Smooth muscle cell of the umbilical artery (primary cell): ENCODE measurements at places on chromosomes 3 and 15. TPM values are rescaled to one million over a fixed set of nuclear protein-coding genes. Genes with fewer than 3 reads are reported as not detected.

Gene BLM
- total RNA-seq: 0.59 and 4.0 TPM in 2 replicates

Gene ECE2
- total RNA-seq: not detected in 2 replicates

Gene LRRC31
- total RNA-seq: not detected in 2 replicates

Gene ACVR2B
- total RNA-seq: 2.2 and 2.4 TPM in 2 replicates

Gene CATSPER2
- total RNA-seq: 0.89 and 9.6 TPM in 2 replicates

Gene TRMT10C
- total RNA-seq: 22.0 and 27.3 TPM in 2 replicates

Gene LRRN1
- total RNA-seq: not detected in 2 replicates

Gene LSAMP
- total RNA-seq: 5.7 and 40.1 TPM in 2 replicates

Gene P2RY14
- not detected in 2 replicates for total RNA-seq

Gene CLDN16
- under 0.01 and 0.23 TPM in 2 replicates for total RNA-seq

Gene PLSCR5
- not detected in 2 replicates for total RNA-seq

Gene SLC22A13
- 1.5 and 1.6 TPM in 2 replicates for total RNA-seq

Gene EPHB1
- 1.8 and 8.9 TPM in 2 replicates for total RNA-seq

Gene ZNF774
- total RNA-seq: 2.1 and 6.7 TPM in 2 replicates

Gene OR5K2
- total RNA-seq: not detected in 2 replicates

Gene DNAJC19
- 15.5 and 25.5 TPM in 2 replicates for total RNA-seq

Gene CKMT1B
- not detected in 2 replicates for total RNA-seq

Gene MORC1
- total RNA-seq: not detected in 2 replicates

Gene UTS2B
- total RNA-seq: 0.30 and 0.60 TPM in 2 replicates

Gene ZIC4
- total RNA-seq: not detected in 2 replicates

Gene NLGN1
- 0.59 and 0.92 TPM in 2 replicates for total RNA-seq

Gene LMCD1
- total RNA-seq: 106 and 175 TPM in 2 replicates

Gene KCNMB2
- total RNA-seq: not detected in 2 replicates

Gene SPINK8
- not detected in 2 replicates for total RNA-seq

Gene SYNM
- 20.0 and 48.4 TPM in 2 replicates for total RNA-seq

Gene HHLA2
- 0.05 TPM in 1 of 2 replicates, not detected in the other for total RNA-seq

Gene PARP3
- total RNA-seq: 10.4 and 31.0 TPM in 2 replicates

Gene RPP14
- 12.8 and 15.9 TPM in 2 replicates for total RNA-seq

Gene GOLGA6L4
- 0.59 and 0.78 TPM in 2 replicates for total RNA-seq

Gene NRG4
- total RNA-seq: under 0.01 TPM in 1 of 2 replicates, not detected in the other

Gene NAA80
- total RNA-seq: 1.5 and 4.2 TPM in 2 replicates

Gene SIDT1
- not detected in 2 replicates for total RNA-seq

Gene EHHADH
- 2.4 and 6.4 TPM in 2 replicates for total RNA-seq

Gene PEX11A
- 5.8 and 8.0 TPM in 2 replicates for total RNA-seq

Gene HRG
- total RNA-seq: not detected in 2 replicates

Gene ZNF35
- 18.5 and 18.7 TPM in 2 replicates for total RNA-seq

Gene ARMC8
- total RNA-seq: 46.6 and 51.7 TPM in 2 replicates

Gene ATP8B4
- 0.42 and 12.2 TPM in 2 replicates for total RNA-seq

Gene CHRNA5
- total RNA-seq: 0.59 and 1.4 TPM in 2 replicates

Gene CCDC54
- not detected in 2 replicates for total RNA-seq
